ENCODE measurements at places on chromosomes 16 and 17.
A peak's percentile ranks its signal among the peaks of the same experiment; 100 is the strongest.

DNA sequence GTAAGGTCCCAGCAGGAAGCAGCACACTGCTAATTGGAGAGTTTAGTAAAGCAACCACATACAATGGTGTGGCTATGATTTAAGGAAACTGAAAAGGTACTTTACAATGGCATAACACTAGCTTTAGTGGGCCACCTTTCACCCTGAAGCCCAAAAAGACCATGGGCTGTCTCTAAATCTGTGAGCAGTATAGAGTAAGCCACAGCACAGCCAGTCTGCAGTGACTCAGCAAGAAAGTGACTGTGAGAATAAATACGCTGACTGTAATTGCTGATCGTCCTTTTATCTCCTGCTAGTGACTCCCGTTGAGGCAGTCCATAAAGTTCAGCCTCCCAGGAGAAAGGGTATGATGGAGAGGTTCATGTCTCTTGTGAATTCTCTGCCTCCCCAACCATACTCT lies 679.8 kb upstream of the KIF2B start:
- H3K27me3 ChIP-seq, result no peaks in the 10 kb centered on the region
- H3K27ac ChIP-seq, result no peak overlapping the region
- H3K36me3 ChIP-seq, result no peaks in the 10 kb centered on the region
- H3K4me3 ChIP-seq, result no peak overlapping the region
- DNase-seq, result no peak
- H3K4me1 ChIP-seq, result no peaks in the 10 kb centered on the region

DNA sequence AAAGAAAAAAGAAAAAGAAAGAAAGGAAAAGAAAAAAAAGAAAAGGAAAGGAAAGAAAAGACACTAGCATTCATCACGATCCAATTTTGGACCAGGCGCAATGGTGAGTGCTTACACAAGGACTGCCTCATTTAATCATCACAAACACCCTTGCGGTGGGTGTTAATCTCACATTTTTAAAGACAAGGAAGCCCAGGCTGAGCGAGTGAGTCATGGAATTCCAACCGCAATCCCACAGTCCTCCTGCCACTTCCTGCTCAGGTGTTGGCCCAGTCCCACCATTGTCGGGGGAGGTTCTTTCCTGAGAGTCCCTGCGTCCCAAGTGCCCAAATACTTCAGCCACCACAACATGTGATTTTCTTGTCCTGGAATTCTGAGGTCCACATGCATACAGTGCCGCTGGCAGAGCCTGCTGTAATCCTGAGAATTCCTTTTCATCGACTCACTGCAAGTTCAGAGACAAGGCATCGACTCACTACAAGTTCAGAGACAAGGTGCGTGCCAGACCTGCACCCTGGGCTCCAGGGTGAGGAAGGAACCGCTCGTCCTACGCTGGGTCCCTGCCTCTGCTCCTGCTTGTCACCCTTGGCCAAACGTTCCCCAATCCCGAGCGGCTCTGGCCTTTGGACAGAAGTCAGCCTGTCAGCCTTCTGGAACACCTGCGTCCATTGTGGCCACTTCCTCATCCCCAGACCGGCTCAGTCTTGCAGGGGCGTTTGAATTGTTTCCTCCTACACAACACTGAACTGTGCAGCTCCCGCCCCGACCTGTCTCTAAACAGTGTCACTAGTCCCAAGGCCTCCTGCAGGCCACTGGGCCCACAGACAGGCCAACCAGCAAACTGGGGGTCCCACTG lies 5.8 kb downstream of the ZG16B start:
- peaks cover 30% of the 10 kb centered on the region for H3K4me1 ChIP-seq
- no peaks in the 10 kb centered on the region for H3K36me3 ChIP-seq
- H3K4me3 ChIP-seq, result no peak overlapping the region
- DNase-seq, result no peak

- DNase-seq, result no peak
- H3K4me3 ChIP-seq, result no peak overlapping the region
- H3K27me3 ChIP-seq, result peaks cover 11% of the 10 kb centered on the region
- no peaks in the 10 kb centered on the region for H3K36me3 ChIP-seq
- no peak overlapping the region for H3K27ac ChIP-seq
- H3K4me1 ChIP-seq, result no peaks in the 10 kb centered on the region
Measured at GRCh38 chr16:17724242-17724898, 253.6 kb upstream of the XYLT1 start.

DNA sequence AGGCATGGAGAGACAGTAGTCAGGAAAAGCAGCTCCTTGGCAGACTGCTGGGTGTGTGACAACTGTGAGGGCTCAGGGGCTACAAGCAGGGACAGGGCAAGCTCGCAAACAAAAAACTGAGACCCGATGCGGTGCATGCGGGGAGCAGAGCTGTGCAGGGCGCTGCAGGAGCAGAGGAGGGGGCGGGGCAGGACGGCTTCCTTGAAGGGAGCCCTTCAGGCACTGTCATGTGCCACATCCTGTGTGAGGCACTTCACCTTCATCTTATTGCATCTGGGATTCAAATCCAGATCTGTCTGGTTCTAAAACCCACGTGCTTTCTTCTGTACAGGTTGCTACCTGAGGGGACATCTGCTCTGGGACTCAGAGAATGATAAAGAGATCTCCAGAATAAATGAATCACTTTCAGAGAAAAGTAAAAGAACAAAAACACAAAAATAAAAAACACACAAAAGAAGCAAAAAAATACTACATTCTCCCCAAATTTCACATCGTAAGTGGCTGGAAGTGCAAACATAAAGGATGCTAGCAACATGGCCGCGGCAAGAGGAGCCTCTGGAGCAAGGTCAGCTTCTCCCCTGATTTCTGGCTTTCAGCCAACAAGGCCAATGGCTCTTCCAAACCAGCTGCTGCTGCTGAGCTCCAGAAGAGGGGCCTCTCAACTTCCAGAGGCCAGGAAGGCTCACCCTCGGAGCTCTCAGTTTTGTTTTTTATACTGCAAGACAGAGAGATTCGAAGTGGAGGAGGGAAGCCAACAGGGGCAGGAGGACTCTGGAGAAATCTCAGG lies 14.2 kb downstream of the LYRM9 start:
- H3K4me3 ChIP-seq, result no peak overlapping the region
- H3K27ac ChIP-seq, result no peak overlapping the region
- no peaks in the 10 kb centered on the region for H3K36me3 ChIP-seq
- no peaks in the 10 kb centered on the region for H3K4me1 ChIP-seq
- peaks cover 22% of the 10 kb centered on the region for H3K27me3 ChIP-seq

GRCh38 chr17:19461681-19462080 lies 50.6 kb downstream of the RNF112 start:
- no peak overlapping the region for H3K27ac ChIP-seq
- no peaks in the 10 kb centered on the region for H3K36me3 ChIP-seq
- DNase-seq, result no peak

DNA sequence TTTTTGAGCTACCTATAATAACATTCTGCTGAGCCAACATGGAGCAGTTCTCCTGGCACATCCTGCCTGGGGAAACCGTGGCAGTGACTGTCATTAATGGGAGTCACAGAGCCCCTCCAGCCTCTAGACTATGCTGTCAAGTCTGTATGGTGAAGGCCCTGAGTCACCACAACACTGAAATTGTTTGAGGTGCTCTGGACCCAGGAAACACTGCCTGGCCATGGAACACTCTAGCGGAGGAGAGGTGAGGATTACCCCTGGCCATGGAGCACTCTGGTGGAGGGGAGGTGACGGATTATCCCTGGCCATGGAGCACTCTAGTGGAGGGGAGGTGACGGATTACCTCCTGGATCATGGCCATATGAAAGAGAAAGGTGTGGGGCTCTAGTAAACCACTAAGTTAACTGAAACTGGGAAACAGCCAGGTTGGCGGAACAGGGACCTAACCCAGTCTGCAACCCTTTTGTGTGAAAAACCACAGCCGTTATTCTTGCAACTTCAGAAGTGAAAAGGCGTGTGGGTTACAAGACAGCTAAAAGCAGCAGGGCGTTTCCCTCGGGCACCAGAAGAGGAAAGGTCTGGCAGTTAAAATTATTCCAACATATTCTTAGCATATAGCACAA lies 156.7 kb downstream of the KCNJ12 start:
- no peak for DNase-seq
- no peak overlapping the region for H3K27ac ChIP-seq
- H3K4me3 ChIP-seq, result no peak overlapping the region
- no peaks in the 10 kb centered on the region for H3K27me3 ChIP-seq

DNA sequence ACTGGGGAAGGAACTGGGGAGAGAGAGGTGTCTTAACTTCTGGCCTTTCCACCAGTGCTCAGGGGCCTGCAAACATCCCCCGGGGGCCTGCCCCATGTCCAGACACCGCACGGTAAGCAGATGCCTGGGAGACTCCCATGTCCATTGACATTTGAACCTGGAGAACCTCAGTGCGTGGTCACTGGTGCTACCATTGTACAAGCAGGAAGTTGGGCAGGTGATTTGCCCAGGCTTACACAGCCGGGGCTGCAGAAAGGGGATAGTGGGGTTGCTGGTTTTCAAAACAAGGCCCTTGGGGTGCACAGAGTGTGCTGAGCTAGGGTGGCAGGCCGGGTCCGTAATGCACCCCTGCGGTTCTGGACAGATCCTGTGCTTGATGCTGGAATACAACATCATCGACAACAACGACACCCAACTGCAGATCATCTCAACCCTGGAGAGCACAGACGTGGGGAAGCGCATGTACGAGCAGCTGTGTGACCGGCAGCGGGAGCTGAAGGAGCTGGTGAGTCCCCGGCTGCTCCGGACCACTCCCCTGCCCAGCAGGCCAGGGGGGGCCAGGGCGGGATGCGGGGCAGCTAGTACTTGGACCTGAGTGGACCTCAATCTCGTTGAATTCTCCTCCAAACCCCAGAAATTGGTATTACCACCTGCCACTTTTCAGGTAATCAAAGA lies 77.7 kb upstream of the PLCG2 start:
- no peaks in the 10 kb centered on the region for H3K27me3 ChIP-seq
- no peak for DNase-seq
- H3K27ac ChIP-seq, result no peak overlapping the region
- no peak overlapping the region for H3K4me3 ChIP-seq
- peaks cover 51% of the 10 kb centered on the region for H3K36me3 ChIP-seq

DNA sequence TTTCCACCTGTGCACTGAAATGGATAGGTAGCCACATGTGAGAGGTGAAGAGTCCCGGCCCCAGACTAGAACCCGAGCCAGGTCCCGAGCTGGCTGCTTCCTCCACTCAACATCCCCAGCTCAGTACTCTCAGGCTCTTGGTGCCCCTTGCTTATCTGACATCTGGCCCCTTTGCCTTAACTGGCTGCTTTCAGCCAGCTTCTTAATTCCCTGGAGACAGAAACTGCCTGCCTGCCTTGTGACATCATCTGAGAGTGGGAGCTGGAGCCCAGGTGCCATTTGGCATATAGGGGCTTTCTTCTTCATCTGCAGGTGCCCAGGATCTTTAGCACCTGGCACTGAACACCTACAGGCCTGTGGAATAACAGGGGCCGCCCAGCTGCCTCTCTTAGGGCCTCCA lies 8.9 kb downstream of the CHAD start:
- H3K4me3 ChIP-seq, result no peak overlapping the region
- no peak for DNase-seq
- no peaks in the 10 kb centered on the region for H3K4me1 ChIP-seq
- peaks cover 2% of the 10 kb centered on the region for H3K27me3 ChIP-seq

DNA sequence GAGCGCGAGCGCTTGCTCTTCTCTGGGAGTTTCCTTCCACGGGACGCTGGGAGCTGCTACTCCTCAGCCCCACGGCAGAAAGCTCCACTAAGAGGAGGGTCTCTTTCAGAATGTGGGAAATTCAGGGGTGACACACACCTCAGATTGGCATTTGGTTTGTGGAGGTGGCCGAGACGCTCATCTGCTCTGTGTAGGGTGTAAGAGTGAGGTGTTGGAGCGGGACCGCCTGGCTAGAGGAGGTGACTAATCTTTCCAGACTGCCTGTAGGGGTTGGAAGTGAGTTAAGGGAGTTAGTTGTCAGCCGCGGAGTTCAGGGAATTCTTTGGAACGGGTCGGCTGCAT lies 735 bp downstream of the PSMD11 start:
- DNase-seq, result peak; percentile 31
- peaks cover 17% of the 10 kb centered on the region for H3K4me1 ChIP-seq
- peak overlapping the region; percentile 95 for H3K27ac ChIP-seq
- H3K27me3 ChIP-seq, result no peaks in the 10 kb centered on the region
- H3K4me3 ChIP-seq, result peak overlapping the region; percentile 99

- H3K27ac ChIP-seq, result no peak overlapping the region
- no peaks in the 10 kb centered on the region for H3K36me3 ChIP-seq
- H3K4me1 ChIP-seq, result no peaks in the 10 kb centered on the region
- no peak for DNase-seq
Measured at GRCh38 chr16:946048-946395, 24.8 kb downstream of the LMF1 start.

- H3K27ac ChIP-seq, result no peak overlapping the region
- no peak for DNase-seq
- H3K4me3 ChIP-seq, result no peak overlapping the region
- no peaks in the 10 kb centered on the region for H3K4me1 ChIP-seq
- H3K27me3 ChIP-seq, result no peaks in the 10 kb centered on the region
Measured at GRCh38 chr17:10605221-10605783, 51.8 kb downstream of the MYH3 start.

DNA sequence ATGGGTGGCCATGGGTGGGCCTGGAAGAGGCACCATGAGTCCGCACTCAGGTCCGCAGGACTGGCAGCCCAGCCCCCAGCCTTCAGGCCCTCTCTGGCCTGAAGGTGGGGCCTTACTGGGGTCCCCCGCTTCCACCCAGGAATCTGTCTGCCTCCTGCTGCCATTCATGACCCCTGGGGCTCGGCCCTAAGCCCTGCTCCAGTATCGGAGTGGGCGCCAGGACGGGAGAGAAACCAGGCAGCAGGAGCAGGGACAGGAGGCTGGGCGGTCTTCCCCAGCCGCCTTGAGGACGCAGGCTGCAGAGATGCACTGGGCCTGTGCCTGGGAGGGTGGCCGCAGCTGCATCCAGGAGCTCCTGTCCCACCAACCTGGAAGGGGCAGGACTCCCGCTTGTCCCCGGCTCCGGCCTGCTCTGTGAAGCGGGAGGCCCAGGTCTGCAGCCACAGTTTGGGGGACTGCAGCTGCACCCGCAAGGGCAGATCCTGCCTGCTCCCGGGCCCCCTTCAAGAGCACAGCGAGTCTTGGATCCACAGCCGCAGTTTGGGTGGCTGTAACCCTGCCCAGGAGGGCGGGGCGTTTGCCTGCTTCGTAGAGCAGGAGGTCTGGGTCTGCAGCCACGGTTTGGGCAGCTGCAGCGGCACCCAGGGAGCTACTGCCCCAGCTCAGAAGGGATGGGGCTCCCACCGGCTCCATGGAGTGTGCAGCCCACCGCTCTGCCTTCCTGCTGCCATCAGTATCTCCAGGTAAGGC lies 81.8 kb upstream of the DNAJA2 start:
- no peaks in the 10 kb centered on the region for H3K36me3 ChIP-seq
- DNase-seq, result no peak
- H3K4me1 ChIP-seq, result peaks cover 8% of the 10 kb centered on the region
- H3K27me3 ChIP-seq, result peaks cover 39% of the 10 kb centered on the region
- no peak overlapping the region for H3K27ac ChIP-seq

- H3K4me3 ChIP-seq, result no peak overlapping the region
- peaks cover 11% of the 10 kb centered on the region for H3K27me3 ChIP-seq
- no peak for DNase-seq
- no peak overlapping the region for H3K27ac ChIP-seq
- no peaks in the 10 kb centered on the region for H3K36me3 ChIP-seq
Measured at GRCh38 chr16:72829846-72830775, 217.8 kb downstream of the ZFHX3 start.

DNA sequence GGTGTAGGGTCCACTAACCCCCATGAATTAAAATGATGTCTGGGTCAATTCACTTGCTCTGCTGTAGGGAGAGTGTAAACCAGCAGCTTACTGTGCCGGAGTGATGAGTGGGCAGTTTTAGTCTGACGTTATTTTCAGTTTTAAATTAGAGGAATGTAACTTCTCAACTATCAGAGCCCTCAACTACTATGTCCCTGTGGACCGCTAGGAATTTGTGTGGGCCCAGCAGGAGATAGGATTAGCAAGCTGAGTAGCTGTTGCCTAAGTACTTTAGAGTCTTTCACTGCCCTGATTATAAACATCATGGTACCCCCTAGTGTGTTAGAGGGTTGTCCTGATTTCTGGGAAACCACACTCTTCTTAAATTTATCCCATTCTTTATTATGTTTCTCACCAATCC lies 11.4 kb downstream of the MARVELD3 start:
- no peaks in the 10 kb centered on the region for H3K4me1 ChIP-seq
- no peak for DNase-seq
- no peak overlapping the region for H3K4me3 ChIP-seq
- H3K27me3 ChIP-seq, result peaks cover 33% of the 10 kb centered on the region

Measured in K562 (cell line).